HCT116 (cell line): ENCODE measurements at places on chromosomes 2 and 18. TPM values are rescaled to one million over a fixed set of nuclear protein-coding genes. Genes with fewer than 3 reads are reported as not detected.

The ADGRF3 gene
- not detected for total RNA-seq

The PSTPIP2 gene
- 20.0 TPM for total RNA-seq

The FHOD3 gene
- 4.0 TPM for total RNA-seq

The R3HDM1 gene
- total RNA-seq: 43.1 TPM

The FBLN7 gene
- 0.34 TPM for total RNA-seq

The HNMT gene
- not detected for total RNA-seq

The TNP1 gene
- not detected for total RNA-seq

The EFHD1 gene
- total RNA-seq: 0.52 TPM

The CD8B2 gene
- total RNA-seq: not detected

- H3K4me3 ChIP-seq: peak overlapping the region; percentile 97
- no peaks in the 10 kb centered on the region for H3K27me3 ChIP-seq
- DNase-seq: no peak
- peaks cover 13% of the 10 kb centered on the region; the same call in 1 of the 2 replicates for H3K36me3 ChIP-seq
These were observed 721 bp downstream of the MCEE start for GRCh38 chr2:71129114-71129901.

GRCh38 chr2:172465417-172466334 is 38.3 kb downstream of the ITGA6 start:
- H3K27ac ChIP-seq: no peak overlapping the region
- peaks cover 14% of the 10 kb centered on the region; the same call in 1 of the 2 replicates for H3K36me3 ChIP-seq
- H3K27me3 ChIP-seq: no peaks in the 10 kb centered on the region
- DNase-seq: no peak
- H3K4me3 ChIP-seq: no peak overlapping the region

- peaks cover 30% of the 10 kb centered on the region for H3K4me1 ChIP-seq
- H3K27me3 ChIP-seq: no peaks in the 10 kb centered on the region
- peak overlapping the region; percentile 83 for H3K27ac ChIP-seq
- DNase-seq: peak; percentile 89
These were observed 11.1 kb upstream of the SCG2 start for GRCh38 chr2:223613017-223613950.

GRCh38 chr2:222819722-222820333 is 41.0 kb upstream of the ACSL3 start:
- no peak overlapping the region for H3K4me3 ChIP-seq
- H3K4me1 ChIP-seq: no peaks in the 10 kb centered on the region
- no peak overlapping the region for H3K27ac ChIP-seq
- H3K36me3 ChIP-seq: no peaks in the 10 kb centered on the region

GRCh38 chr2:181231151-181231550 is 226.0 kb upstream of the ITGA4 start:
- no peak overlapping the region for H3K27ac ChIP-seq
- no peaks in the 10 kb centered on the region for H3K36me3 ChIP-seq
- H3K4me3 ChIP-seq: no peak overlapping the region

GRCh38 chr2:150339282-150339681 is 148.2 kb downstream of the RND3 start:
- no peak overlapping the region for H3K4me3 ChIP-seq
- no peak overlapping the region for H3K27ac ChIP-seq
- H3K4me1 ChIP-seq: no peaks in the 10 kb centered on the region

GRCh38 chr2:203580844-203581243 is 45.7 kb upstream of the RAPH1 start:
- H3K27ac ChIP-seq: no peak overlapping the region
- no peak for DNase-seq
- H3K27me3 ChIP-seq: no peaks in the 10 kb centered on the region
- no peaks in the 10 kb centered on the region for H3K36me3 ChIP-seq
- H3K4me3 ChIP-seq: no peak overlapping the region
- H3K4me1 ChIP-seq: peaks cover 35% of the 10 kb centered on the region

- no peaks in the 10 kb centered on the region for H3K36me3 ChIP-seq
- H3K27ac ChIP-seq: no peak overlapping the region
- no peak for DNase-seq
- H3K4me1 ChIP-seq: no peaks in the 10 kb centered on the region
These were observed 619 bp downstream of the GCKR start for GRCh38 chr2:27497288-27497627.

GRCh38 chr18:2618009-2618408 is 37.5 kb upstream of the SMCHD1 start:
- no peak for DNase-seq
- no peaks in the 10 kb centered on the region for H3K27me3 ChIP-seq
- H3K27ac ChIP-seq: no peak overlapping the region
- peaks cover 16% of the 10 kb centered on the region for H3K36me3 ChIP-seq
- no peaks in the 10 kb centered on the region for H3K4me1 ChIP-seq

DNA sequence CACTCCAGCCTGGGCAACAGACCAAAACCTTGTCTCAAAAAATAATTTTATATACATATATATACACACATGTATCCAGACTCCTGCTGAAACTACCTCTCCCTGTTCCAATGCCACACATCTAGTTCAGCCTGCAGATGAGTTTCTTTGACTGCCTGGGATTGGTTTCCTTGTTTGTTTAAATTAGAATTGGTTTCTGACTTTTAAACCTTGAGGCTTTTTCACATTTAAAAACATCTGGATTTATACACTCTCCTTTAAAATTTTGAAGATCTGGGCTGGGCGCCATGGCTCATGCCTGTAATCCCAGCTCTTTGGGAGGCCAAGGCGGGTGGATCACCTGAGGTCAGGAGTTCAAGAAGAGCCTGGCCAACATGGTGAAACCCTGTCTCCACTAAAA is 21.8 kb upstream of the CXCR1 start:
- H3K4me1 ChIP-seq: no peaks in the 10 kb centered on the region
- no peaks in the 10 kb centered on the region for H3K27me3 ChIP-seq
- H3K27ac ChIP-seq: no peak overlapping the region
- H3K4me3 ChIP-seq: no peak overlapping the region
- H3K36me3 ChIP-seq: no peaks in the 10 kb centered on the region
- no peak for DNase-seq

- no peak for DNase-seq
- no peaks in the 10 kb centered on the region for H3K36me3 ChIP-seq
- H3K27ac ChIP-seq: peak overlapping the region; percentile 59; the same call in 1 of the 2 replicates
These were observed 66.5 kb downstream of the GLS start for GRCh38 chr2:190947141-190947540.

DNA sequence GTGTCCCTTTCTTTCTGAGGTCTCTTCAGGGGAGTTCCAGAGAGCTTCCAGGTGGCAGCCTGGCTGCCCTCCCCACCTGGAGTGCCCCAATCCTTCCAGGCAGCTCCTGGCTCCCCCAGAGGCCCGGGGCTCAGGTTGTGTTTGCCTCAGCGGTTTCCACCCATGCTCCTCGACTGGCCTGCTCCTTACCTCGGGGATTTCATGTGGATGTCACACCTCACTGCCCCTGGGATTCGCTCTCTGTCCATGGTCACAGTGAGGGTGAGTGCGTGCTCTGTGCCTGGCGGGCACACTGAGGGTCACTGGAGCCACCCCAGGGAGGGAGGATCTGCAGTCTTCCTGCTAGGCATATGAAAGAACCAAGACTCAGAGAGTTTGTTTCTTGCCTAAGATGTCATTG is 2.1 kb upstream of the TOGARAM2 start:
- H3K27ac ChIP-seq: no peak overlapping the region
- DNase-seq: no peak
- H3K4me3 ChIP-seq: no peak overlapping the region

DNA sequence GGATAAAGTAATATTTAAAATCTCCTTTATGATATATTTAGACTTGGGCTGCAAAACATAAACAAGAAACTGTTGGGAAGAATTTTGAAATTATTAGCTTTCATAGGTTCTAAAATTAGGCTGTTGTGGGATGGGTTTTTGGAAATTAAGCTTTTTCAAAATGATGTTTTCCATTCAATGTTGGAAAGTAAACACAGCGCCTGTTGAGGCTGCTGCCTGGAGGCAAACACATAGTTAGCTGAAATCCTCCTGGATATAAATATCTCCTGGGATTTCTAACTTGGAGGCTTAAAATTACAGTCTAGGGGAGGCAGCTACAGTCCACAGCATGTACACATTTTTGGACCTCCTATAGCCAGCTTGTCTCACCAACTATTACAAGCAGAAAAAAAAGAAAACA is 197.3 kb downstream of the DCC start:
- H3K36me3 ChIP-seq: no peaks in the 10 kb centered on the region
- no peak for DNase-seq
- H3K27ac ChIP-seq: no peak overlapping the region
- no peak overlapping the region for H3K4me3 ChIP-seq
- H3K27me3 ChIP-seq: no peaks in the 10 kb centered on the region
- H3K4me1 ChIP-seq: no peaks in the 10 kb centered on the region

DNA sequence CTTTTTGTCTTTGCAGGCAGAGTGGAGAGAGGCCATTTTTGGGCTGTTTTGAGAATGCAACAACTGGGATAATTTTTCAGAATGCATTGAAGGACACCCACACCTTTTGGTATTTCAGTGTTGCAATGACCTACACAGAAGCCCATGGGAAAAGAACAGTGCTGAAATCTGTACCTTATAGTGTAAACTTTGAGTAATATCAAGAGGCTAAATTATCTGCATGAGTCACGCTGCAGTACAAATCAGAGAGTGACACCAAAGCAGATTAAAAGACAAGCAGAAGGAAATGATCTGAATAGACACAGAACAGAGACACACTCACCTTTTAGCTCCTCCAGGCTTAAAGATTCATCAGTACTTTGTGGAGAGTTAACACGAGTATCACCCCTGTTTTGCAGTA is 265.3 kb downstream of the PAX3 start:
- H3K4me3 ChIP-seq: no peak overlapping the region
- H3K36me3 ChIP-seq: no peaks in the 10 kb centered on the region
- no peak overlapping the region for H3K27ac ChIP-seq
- H3K27me3 ChIP-seq: peaks cover 7% of the 10 kb centered on the region; the same call in 1 of the 2 replicates

- H3K36me3 ChIP-seq: no peaks in the 10 kb centered on the region
- DNase-seq: no peak
- no peaks in the 10 kb centered on the region for H3K4me1 ChIP-seq
- H3K27ac ChIP-seq: no peak overlapping the region
- no peak overlapping the region for H3K4me3 ChIP-seq
These were observed 27.8 kb upstream of the SERPINB12 start for GRCh38 chr18:63514326-63514725.

DNA sequence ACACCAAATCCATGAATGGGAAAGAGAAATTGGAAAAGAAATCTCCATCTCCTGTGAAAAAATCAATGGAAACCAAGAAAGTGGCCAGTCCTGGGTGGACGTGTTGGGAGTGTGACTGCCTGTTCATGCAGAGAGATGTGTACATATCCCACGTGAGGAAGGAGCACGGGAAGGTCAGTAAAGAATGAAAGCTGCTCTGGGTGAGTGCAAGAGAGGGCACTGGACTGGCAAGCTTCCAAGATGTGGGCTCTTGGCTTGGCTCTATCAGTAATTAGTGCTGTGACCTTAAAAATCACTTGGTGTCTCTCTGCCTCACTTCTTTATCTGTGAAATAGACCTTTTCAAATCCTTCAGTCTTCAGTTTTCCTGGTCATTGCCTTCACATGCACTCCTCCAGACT is 89.0 kb downstream of the ZNF532 start:
- H3K4me1 ChIP-seq: peaks cover 3% of the 10 kb centered on the region
- no peak overlapping the region for H3K27ac ChIP-seq
- H3K4me3 ChIP-seq: no peak overlapping the region
- DNase-seq: no peak
- no peaks in the 10 kb centered on the region for H3K36me3 ChIP-seq
- no peaks in the 10 kb centered on the region for H3K27me3 ChIP-seq

- peaks cover 47% of the 10 kb centered on the region for H3K27me3 ChIP-seq
- H3K27ac ChIP-seq: no peak overlapping the region
- no peak overlapping the region for H3K4me3 ChIP-seq
These were observed 153.2 kb downstream of the RTP5 start for GRCh38 chr2:242022550-242023290.

GRCh38 chr2:240269886-240270285 is 129.4 kb upstream of the OTOS start:
- no peaks in the 10 kb centered on the region for H3K4me1 ChIP-seq
- H3K4me3 ChIP-seq: no peak overlapping the region
- H3K27me3 ChIP-seq: no peaks in the 10 kb centered on the region
- H3K27ac ChIP-seq: no peak overlapping the region
- DNase-seq: no peak
- no peaks in the 10 kb centered on the region for H3K36me3 ChIP-seq

- no peak overlapping the region for H3K4me3 ChIP-seq
- no peak for DNase-seq
- H3K27me3 ChIP-seq: no peaks in the 10 kb centered on the region
- no peak overlapping the region for H3K27ac ChIP-seq
- no peaks in the 10 kb centered on the region for H3K36me3 ChIP-seq
These were observed 96.6 kb upstream of the RND3 start for GRCh38 chr2:150584081-150584480.

DNA sequence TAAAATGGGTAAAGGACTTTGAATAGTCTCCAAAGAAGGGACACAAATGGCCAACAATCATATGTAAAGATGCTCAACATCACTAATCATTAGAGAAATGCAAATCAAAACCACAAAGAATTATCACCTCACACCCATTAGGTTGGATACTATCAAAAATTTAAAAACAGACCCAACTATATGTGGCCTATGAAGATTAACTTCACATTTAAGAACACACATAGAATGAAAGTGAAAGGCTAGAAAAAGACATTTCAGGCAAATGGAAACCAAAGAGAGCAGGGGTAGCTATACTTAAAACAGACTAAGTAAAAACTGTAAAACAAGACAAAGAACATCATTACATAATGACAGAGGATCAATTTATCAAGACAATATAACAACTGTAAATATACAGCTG is 53.5 kb upstream of the ASPRV1 start:
- no peak for DNase-seq
- no peak overlapping the region for H3K27ac ChIP-seq
- H3K4me3 ChIP-seq: no peak overlapping the region
- H3K27me3 ChIP-seq: no peaks in the 10 kb centered on the region

DNA sequence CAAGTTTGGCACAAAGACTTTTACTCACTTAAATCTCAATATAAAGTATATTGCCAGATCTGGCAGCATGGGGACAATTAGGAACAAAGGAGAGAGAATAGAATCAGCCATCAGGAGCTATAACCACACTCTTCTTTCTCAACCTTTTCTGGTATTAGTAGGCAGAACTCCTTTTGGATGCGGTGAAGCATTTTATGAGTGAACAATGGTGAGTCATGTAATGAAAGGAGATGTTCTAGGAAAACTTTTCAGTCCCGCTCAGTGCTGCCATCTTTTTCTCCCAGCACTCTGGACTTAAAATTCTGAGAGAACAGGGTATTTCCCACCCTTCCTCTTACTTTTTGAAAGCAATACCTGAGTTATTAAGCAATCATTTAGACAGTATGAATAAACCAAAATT is 32.2 kb downstream of the PLEKHA3 start:
- DNase-seq: no peak
- no peaks in the 10 kb centered on the region for H3K36me3 ChIP-seq
- no peaks in the 10 kb centered on the region for H3K4me1 ChIP-seq
- H3K4me3 ChIP-seq: no peak overlapping the region
